Activated CD8-positive, alpha-beta T cell treated with anti-CD3 and anti-CD28 coated beads, Interleukin-2, amount 10 ng/mL, durations not matched to agents 7 days and 5 days (primary cell): ENCODE measurements at places on chromosomes 6 and 20. TPM values are rescaled to one million over a fixed set of nuclear protein-coding genes. Genes with fewer than 3 reads are reported as not detected.

SLC35D3 gene
- not detected for total RNA-seq

CCR6 gene
- 4.4 TPM for total RNA-seq

C20orf202 gene
- not detected for total RNA-seq

RHAG gene
- total RNA-seq: not detected

CPXM1 gene
- 0.26 TPM for total RNA-seq

GRM1 gene
- total RNA-seq: not detected

CDS2 gene
- 56.2 TPM for total RNA-seq

C20orf141 gene
- not detected for total RNA-seq

RUNX2 gene
- 2.7 TPM for total RNA-seq

- DNase-seq: no peak
Observed at GRCh38 chr6:61809004-61809595, 476.9 kb downstream of the KHDRBS2 start.

DNA sequence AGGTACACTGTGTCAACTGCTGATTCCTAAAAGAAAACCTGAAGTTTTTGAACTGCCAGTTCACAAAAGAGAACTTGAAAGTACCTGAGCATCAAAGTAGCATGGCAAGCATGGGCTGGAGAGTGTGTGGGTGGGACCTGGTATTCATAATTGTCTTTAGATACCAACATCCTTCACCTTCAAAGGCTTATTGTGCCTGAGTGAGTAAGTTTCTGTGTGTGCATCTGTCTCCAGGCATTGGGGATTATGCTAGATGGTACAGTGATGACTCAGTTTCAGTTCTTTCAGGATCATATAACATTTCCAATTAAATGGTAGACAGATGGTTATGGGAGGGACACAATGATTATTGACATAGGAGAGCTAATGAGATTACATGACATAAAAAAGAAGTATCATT, 238.5 kb downstream of the ZFAND3 start:
- DNase-seq: no peak

- peak; percentile 1 for DNase-seq
Observed at GRCh38 chr6:6328451-6328850, 8.0 kb upstream of the F13A1 start.

DNA sequence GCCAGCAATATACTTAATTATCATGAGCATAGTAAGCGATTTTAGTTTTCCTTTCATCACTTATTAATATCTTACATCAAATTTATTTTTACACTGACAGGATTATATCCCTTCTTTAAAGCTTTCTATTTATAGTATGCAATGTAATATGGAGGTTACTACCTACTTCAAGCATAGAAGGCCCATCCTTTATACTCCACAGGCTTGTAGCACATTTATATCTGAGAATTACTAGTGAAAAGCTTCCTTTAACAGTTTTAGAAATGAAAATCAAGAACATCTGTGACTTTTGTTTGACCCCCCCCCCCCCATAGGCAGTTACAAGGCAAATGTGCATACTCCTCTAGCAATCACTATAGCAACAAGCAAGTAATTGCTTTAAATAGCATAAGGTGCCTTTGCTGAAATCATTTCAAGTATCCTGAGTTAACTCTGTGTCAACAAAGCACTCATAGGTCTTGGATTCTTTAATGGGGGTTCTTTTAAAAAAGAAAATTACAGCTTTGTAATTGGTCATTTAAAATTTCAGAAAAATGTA, 917.7 kb downstream of the PHF3 start:
- no peak for DNase-seq

GRCh38 chr6:89375427-89376267, 23.1 kb upstream of the UBE2J1 start:
- DNase-seq: peak; percentile 94

- no peak for DNase-seq
Observed at GRCh38 chr6:100946711-100947110, 65.6 kb upstream of the ASCC3 start.

- no peak for DNase-seq
Observed at GRCh38 chr6:84411060-84411629, 183.7 kb upstream of the CEP162 start.

DNA sequence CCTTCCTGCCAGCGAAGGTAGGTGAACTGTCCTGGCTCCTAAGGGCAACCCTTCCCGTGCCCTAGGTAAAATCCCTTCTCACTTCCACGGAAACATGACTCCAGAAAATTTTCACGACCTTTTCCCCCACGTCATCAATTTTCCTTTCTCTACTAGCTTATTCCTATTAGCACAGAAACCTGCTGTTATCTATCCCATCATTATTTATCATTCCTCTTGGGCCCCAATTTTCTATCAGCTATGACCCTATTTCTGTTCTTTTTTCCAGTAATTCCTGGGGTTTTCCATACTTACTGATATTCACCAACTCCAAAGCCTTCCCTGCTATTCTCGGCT, 23.8 kb upstream of the GCM1 start:
- no peak for DNase-seq

GRCh38 chr20:3901028-3901705, 12.0 kb downstream of the PANK2 start:
- DNase-seq: no peak

GRCh38 chr6:32386040-32386439, 14.3 kb upstream of the TSBP1 start:
- DNase-seq: no peak

- peak; percentile 80 for DNase-seq
Observed at GRCh38 chr6:27836783-27837624, 75.2 kb downstream of the OR2B2 start.

GRCh38 chr20:3316136-3316535, 77.1 kb upstream of the SLC4A11 start:
- DNase-seq: no peak

DNA sequence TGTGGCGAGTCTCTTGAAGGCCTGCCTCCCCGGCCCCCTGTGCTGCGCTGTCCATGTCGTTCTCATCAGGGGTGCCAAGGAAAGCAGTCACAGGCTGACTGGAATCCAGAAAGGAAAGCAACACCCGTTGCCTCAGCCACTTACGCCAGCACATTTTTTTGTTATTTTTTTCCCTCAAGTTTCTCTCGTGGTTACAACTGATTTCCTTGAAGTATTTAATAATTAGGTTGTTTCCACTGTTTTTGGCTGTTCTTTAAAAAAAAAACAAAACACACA, 17.9 kb upstream of the SLC22A1 start:
- DNase-seq: no peak

DNA sequence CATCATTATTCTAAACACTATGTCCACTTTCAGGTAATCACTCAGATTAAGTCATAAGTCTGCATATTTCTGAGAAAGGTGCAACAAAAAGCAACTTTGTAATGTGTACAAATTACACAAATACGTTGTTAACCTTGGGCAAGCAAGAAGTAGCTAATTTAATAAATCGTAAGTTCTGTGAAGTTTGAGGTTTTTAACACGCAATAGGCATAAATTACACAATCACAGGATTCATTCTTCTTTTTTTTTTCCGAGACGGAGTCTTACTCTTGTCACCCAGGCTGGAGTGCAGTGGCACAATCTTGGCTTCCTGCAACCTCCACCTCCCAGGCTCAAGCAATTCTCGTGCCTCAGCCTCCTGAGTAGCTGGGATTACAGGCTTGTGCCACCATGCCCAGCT, 57.2 kb upstream of the F13A1 start:
- DNase-seq: no peak

- DNase-seq: no peak
Observed at GRCh38 chr6:119934816-119935215, 585.3 kb upstream of the MAN1A1 start.

DNA sequence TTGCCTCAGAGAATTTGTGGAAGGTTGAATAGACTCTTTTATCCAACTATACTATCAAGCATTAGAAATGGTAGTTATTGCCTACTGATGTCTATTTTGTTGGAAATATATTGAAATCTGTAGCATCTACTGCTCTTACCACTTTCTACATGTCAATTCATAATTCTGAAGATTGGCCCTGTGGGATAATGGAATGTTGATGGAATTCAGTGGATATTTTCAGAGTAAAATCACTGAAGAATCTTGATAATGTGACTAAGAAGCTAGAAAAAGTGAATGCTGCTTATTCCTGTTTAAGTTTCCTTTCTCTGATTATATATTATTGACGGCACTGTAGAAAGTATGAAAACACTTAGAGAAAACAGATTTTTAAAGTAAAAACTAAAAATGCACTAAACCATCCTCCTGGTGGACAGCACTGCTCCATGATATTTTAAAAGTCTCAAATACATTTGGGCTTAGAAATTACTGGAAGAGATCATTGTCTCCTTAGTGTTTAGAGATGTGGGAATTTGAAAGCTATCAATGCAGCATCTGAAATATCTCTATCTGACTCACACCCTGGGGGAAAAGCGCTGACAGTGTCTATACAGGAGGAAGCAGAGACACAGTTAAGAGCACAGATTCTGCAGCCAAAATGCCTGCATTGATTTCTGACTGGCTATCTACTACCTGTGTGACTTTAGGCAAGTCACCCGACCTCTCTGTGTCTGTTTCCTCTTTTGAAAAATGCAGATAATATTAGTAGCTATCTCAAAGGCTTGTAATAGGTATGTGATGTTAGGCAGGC, 37.9 kb upstream of the RCAN2 start:
- DNase-seq: no peak

GRCh38 chr6:160394654-160395035, 46.5 kb downstream of the SLC22A3 start:
- DNase-seq: no peak

DNA sequence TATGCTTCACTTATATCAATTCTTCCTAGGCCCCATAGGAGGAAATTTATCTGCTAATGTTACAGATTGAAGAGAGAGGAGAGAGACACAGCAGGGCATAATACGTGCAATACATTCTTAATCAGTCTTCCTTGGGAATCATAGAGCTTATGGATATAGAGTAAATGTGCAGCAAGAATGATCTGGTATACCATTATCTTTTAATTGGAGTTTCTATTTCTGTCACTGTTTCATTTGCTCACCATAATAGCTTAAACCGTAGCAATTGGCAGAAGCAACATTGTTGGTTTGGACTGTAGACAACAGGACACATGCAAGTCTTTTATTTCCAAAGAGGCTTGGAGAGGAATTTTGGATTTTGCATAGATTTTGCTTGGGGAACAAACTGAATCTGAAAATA, 68.1 kb upstream of the PCSK2 start:
- no peak for DNase-seq

DNA sequence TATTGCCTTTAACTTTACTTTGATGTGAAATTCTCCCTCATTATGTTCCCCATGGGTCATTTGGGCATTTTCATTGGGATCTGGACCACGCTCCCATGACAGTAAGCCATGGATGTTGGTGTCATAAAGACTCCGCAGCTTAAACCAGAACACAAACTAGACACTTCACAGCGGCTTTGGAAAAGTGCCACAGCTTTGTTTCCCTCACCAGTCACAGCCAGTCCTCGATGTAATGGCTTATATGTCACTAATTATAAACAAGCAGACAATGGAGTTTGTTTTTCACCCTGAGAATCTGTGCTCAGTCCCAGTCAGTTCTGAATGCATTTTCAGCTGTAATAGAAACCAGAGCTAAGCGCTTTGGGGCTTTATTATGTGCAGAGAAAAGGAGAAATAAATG, 23.2 kb upstream of the DAAM2 start:
- no peak for DNase-seq

GRCh38 chr6:72977114-72977513, 248.2 kb downstream of the KHDC1L start:
- no peak for DNase-seq

DNA sequence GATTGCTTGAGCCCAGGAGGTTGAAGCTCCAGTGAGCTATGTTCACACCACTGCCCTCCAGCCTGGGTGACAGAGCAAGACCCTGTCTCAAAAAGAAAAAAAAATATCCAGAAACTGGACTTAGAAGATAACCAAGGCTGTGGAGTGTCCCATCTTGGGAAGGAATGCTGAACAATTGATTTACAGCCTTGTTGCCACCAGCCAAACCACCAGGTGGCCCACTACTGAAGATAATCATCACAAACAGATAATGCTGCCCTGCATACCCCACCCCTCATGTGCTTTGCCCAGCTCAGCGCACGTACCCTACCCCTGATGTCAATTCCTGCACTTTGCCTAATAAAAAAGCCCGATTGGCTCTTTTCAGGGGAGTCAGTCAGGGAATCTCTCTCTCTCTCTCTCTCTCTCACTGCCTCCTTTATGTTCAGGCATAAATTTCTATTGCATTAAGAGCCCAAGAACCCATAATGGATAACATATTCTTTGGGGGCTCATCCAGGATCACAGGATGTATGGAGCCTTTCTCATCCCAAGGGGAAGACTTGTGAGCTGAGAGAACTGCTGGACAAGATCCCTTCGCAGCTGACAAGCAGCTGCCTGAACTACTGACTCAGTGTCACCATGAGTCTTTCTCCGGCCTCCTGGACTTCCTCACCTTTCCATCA, 166.4 kb downstream of the CD24 start:
- DNase-seq: no peak

GRCh38 chr6:52251113-52251512, 6.8 kb upstream of the IL17F start:
- DNase-seq: no peak
